Diencephalon (tissue), 1 donor: ENCODE measurements at places on chromosomes 4 and X. TPM values are rescaled to one million over a fixed set of nuclear protein-coding genes. Genes with fewer than 3 reads are reported as not detected.

ETNPPL gene
- 7.2 TPM for total RNA-seq

TAF7L gene
- total RNA-seq: 0.46 TPM

STK32B gene
- 18.2 TPM for total RNA-seq

ZFP92 gene
- total RNA-seq: 1.2 TPM

ARHGAP36 gene
- 8.5 TPM for total RNA-seq

ZCCHC18 gene
- total RNA-seq: 15.5 TPM

CT45A10 gene
- total RNA-seq: not detected

STPG2 gene
- 6.2 TPM for total RNA-seq

RAI2 gene
- total RNA-seq: 2.8 TPM

YIPF7 gene
- 3.5 TPM for total RNA-seq

TRMT44 gene
- 17.1 TPM for total RNA-seq

FAM241A gene
- 2.3 TPM for total RNA-seq

TMEM156 gene
- total RNA-seq: 0.46 TPM

AFF1 gene
- total RNA-seq: 4.8 TPM

TMEM35A gene
- total RNA-seq: 125 TPM

NUDT10 gene
- total RNA-seq: 37.1 TPM

ASB9 gene
- total RNA-seq: 1.2 TPM

CT45A5 gene
- 0.46 TPM for total RNA-seq

VEGFC gene
- 3.5 TPM for total RNA-seq

ODAPH gene
- total RNA-seq: not detected

PDZD4 gene
- total RNA-seq: 125 TPM

PNMA6A gene
- total RNA-seq: 26.5 TPM

CFI gene
- 5.1 TPM for total RNA-seq

GIMD1 gene
- not detected for total RNA-seq

HS3ST1 gene
- 7.4 TPM for total RNA-seq

QRFPR gene
- 8.8 TPM for total RNA-seq

GPR173 gene
- total RNA-seq: 27.0 TPM

CNGA1 gene
- 0.46 TPM for total RNA-seq

PABPC1L2B gene
- total RNA-seq: 0.92 TPM

SOD3 gene
- total RNA-seq: 1.4 TPM

TBC1D8B gene
- 0.92 TPM for total RNA-seq

CSN1S1 gene
- total RNA-seq: not detected

PRSS12 gene
- total RNA-seq: 21.7 TPM

CENPVL2 gene
- 6.7 TPM for total RNA-seq

BBS12 gene
- total RNA-seq: 15.2 TPM

DGAT2L6 gene
- total RNA-seq: not detected

NOA1 gene
- total RNA-seq: 14.1 TPM

GSX2 gene
- 3.2 TPM for total RNA-seq

MAP9 gene
- total RNA-seq: 94.1 TPM

KCND1 gene
- 4.2 TPM for total RNA-seq

STOX2 gene
- total RNA-seq: 60.4 TPM

FAM47E gene
- total RNA-seq: 17.5 TPM

RELL1 gene
- total RNA-seq: 44.8 TPM

TLR10 gene
- total RNA-seq: 4.2 TPM

RASGEF1B gene
- 104 TPM for total RNA-seq

APLN gene
- 4.4 TPM for total RNA-seq

TMA16 gene
- total RNA-seq: 21.2 TPM

MAGEA8 gene
- not detected for total RNA-seq

AMOT gene
- total RNA-seq: 19.1 TPM
